ENCODE measurements at places on chromosomes 2 and 18. TPM values are rescaled to one million over a fixed set of nuclear protein-coding genes. Genes with fewer than 3 reads are reported as not detected.
A peak's percentile ranks its signal among the peaks of the same experiment; 100 is the strongest.

DNA sequence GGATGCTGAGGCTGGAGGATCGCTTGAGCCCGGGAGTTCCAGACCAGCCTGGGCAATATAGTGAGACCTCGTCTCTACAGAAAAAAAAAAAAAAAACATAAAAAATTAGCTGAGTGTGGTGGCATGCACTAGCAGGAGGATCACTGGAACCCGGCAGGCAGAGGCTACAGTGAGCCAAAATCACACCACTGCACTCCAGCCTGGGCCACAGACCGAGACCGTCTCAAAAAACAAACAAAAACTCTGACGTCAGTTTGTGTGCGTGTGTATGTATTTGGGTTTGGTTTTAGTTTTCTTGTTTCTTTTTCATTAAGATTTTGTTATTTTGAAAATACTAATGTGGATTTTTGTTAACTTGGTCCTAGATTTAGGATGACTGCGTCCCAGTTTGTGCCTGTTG lies 19.0 kb downstream of the CEP68 start:
- DNase-seq = no peak

- no peak for DNase-seq
Observed at GRCh38 chr18:67363694-67364093, 152.8 kb downstream of the DSEL start.

GRCh38 chr2:150465703-150466569 lies 21.5 kb downstream of the RND3 start:
- no peak for DNase-seq

DNA sequence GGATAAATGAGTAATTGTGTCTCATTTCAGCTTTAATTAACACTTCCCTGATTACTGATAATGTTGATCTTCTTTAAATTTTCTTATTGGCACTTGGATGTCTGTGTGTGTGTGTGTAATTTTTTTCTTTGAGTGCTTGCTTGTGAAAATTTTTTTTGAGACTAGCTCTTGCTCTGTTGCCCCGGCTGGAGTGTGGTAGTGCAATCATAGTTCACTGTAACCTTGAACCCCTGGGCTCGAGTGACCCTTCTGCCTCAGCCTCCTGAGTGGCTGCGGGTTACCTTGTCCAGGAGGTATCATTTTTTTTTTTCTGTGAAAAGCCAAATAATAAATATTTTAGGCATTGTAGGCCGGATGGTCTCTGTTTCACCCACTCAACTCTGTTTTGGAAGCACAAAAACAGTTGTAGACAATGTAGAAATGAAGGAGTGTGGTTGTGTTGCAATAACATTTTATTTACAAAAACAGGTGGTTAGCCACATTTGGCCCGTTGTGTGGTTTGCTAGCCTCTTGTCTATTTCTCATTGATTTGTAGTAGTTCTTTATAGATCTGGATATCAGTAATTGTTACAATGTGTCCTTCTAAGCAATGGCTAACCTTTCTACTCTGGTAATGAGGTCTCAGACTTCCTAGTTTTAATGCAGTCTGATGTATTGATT lies 7.9 kb downstream of the IL1RL2 start:
- no peak for DNase-seq

GRCh38 chr2:104844807-104845551 lies 8.9 kb upstream of the POU3F3 start:
- DNase-seq = peak; percentile 88

GRCh38 chr2:37619959-37620300 lies 51.5 kb downstream of the CDC42EP3 start:
- DNase-seq = no peak

DNA sequence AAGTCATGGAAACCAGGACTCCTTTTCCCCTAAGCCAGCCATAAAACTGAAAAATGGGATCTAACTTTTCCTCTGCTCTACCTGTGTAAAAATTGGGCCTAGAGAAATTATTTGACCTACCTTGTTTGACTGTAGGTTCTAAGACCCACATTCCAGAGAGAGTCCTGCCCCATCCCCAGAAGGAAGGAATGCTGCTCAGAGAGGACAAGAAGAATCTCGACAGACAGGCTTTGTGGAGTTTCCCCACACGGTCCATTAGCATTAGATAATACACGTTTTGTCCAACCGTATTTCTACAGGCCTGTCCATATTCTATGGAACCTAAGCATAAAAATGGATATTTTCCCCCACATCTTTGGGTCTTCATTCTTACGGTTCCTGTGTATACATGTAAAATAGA lies 403.3 kb downstream of the METTL4 start:
- DNase-seq = no peak

- DNase-seq = no peak
Observed at GRCh38 chr2:107591561-107592279, 235.0 kb upstream of the RGPD4 start.

DNA sequence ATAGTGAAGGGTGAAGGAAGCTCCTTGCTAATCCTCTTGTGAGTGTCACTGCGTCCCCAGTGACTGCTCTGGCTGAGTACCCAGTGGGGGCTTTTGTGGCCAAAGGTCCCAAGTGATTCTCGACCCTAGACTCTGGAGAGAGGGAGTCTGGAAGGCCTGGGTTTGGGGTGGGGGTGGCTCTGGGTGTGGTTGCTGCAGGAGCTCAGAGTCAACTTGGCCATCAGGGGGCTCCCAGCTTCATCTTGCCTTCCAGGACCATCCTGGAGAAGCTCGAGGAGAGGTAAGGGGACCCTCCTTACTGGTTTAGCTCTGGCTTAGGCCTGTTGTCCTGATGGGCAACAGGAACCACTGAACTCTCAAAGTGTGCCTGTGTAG lies 592 bp downstream of the PSD4 start:
- DNase-seq = no peak

- DNase-seq = no peak
Observed at GRCh38 chr18:22728481-22729105, 204.5 kb upstream of the RBBP8 start.

DNA sequence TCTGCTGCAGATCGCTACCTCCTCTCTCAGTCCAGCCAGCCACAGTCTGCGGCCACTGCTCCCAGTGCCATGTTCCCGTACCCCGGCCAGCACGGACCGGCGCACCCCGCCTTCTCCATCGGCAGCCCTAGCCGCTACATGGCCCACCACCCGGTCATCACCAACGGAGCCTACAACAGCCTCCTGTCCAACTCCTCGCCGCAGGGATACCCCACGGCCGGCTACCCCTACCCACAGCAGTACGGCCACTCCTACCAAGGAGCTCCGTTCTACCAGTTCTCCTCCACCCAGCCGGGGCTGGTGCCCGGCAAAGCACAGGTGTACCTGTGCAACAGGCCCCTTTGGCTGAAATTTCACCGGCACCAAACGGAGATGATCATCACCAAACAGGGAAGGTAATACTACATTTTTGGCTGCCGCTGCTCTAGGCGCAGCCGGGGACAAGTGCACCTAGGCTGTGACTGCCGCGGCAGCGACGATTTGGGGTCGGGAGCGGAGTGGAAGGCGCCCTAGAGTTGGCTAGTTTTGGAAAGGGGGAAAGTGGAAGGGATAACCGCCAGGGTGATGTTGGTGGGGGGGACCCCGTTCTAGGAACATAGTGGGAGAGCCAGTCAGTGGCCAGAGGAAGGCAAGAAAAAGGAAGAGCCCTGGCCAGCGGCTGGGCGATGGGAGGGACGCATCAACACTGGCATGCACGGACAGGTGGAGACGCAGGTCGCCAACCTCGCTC lies 776 bp downstream of the TBR1 start:
- peak; percentile 76 for DNase-seq

DNA sequence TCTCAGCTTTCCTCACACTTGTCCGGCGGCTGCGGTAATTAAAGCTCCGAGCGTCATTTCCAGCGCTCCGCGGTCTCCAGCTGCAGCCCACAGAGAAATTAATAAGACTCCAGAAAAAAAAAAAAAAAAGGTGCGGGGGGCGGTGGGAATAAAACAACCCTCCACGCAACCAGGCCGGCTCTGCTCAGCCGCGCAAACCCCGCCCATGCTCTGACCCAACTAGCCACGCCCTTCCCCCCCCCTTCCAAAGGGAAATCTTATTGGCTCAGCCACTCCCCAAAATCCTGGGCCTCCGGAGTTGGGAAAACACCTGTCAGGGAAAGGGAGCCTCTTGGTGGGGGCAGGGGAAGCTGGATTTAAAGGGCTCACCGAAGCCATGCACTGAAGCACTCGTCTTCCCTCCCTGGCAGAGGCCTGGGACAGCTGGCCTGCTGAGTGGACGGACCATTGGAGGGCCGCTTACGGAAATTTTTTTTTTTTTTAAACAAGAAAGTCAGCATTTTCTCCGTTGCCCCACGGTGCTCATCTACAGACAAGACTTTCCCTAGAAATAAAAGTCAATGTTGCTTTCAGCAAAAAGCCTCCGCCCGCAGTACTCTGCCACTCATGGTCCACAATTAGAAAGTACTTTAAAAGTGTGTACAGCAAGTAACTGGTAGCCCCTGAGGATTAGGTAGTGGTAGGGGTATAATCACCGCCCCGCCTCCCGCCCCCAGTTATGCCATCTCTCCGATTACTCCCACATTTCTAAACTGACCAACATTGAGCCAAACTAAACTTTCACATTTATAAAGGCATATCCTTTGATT lies 674 bp upstream of the ERBB4 start:
- DNase-seq = peak; percentile 91

GRCh38 chr2:52454962-52455361 lies 1312.6 kb upstream of the CHAC2 start:
- DNase-seq = no peak

GRCh38 chr2:138115666-138116065 lies 151.4 kb downstream of the HNMT start:
- no peak for DNase-seq

- DNase-seq = no peak
Observed at GRCh38 chr18:58565021-58565420, 63.9 kb downstream of the ALPK2 start.

DNA sequence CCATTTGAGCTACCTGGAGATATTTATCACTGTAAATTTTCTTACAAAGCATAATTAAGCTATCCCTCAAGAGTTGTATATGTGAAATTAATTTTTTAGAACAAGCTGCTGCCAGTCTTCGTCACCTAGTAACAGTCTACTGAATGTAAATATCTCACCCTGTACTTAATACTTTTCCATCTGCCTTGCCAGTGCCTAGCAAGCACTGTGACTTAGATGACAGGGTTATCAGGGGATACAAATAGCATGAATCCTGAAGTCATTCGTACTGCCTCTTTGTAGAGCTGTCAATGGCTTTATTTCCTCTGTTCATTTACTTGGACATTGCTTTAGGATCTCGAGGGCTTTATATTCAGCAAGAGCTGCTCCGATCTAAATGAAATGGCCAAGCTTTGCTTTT lies 763.6 kb downstream of the ADCYAP1 start:
- DNase-seq = no peak

DNA sequence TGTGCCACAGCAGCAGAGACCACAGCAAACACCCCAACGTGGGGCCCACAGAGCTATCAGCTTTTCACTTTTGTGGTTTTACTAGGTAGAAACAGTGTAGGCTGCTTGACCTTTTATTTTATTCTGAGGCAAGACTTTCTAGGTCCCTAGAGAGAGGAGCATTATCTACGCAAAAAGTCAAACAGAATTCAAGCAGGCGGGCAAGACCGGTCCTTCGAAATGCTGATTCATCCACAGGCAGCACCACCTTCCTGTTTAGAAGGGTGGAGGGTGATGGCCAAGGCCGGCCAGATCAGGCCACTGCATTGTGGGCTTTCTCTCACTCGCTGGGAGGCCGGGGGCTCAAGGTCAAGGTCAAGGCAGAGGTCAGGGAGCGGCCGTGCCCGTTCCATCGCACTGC lies 573.0 kb downstream of the GALR1 start:
- no peak for DNase-seq

- DNase-seq = no peak
Observed at GRCh38 chr18:57744211-57744694, 58.9 kb downstream of the ATP8B1 start.

- DNase-seq = peak; percentile 39
Observed at GRCh38 chr2:120658042-120658769, 77.5 kb upstream of the GLI2 start.

DNA sequence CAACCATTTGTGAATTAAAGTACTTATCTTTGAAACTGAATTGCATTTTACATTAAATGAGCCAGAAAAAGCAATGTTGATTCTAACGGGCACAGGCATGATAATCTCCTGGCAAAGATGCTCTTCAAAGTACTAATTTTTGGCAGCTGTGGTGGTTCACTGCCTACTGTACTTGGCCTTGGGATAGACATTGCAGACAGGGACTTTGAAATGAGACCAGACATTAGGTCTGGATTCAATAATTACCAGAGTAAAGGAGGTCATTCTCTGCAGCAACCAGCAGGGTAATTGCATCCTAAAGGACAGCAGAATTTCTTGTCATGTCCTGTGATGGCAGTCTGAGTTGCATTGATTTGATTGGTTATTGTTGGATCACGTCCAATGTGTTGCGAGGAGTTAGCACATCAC lies 986.5 kb downstream of the TDRD15 start:
- no peak for DNase-seq

DNA sequence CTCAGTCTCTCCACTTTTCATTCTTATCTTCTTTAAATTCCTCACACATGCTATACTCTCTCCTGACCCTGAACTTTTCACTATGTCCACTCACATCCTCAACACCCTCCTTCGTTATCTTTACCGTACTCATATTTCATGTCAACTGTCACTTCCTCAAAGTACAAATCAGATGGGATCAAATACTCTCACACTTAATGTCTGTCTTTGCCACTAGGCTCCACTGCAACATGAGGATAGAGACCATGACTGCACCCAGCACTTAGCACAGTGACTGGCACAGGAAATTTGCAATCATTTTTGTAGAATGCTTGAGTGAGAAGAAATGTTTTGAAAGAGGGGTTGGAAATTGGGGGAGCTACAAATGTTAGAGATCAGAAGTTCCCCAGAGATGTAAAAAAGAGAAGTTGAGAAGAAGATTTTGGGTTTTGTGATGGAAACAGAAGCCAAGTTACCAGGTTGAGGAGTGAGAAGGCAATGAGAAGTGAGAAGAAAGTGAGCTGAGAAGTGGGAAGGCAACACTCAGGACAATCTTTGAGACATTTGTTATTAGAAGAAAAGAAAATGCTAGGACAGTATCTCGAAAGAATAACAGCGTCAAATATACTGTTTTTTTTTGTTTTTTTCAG lies 87.0 kb downstream of the CCDC141 start:
- DNase-seq = no peak

GRCh38 chr2:80035749-80036285 lies 268.7 kb downstream of the LRRTM1 start:
- no peak for DNase-seq

DNA sequence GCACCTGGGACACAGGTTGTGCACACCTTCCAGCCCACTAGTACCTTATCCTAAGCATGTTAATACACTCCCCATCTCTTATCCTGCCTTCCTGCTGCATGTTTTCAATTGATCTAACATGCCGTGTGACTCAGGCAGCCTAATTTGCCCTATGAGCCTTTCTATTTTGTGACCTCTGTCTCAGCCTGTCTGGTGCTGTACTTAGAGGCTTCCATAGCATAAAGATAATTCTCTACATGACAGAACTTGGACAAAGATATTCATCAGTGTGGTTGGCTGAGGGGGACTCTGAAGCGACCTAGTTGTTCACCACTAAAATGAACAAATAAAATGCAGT lies 8.6 kb upstream of the TMEM37 start:
- no peak for DNase-seq

- DNase-seq = no peak
Observed at GRCh38 chr2:113925884-113926283, 36.0 kb downstream of the ACTR3 start.

Gene B4GALT6
- 47.8 TPM for total RNA-seq

Gene CCDC68
- 0.80 TPM for total RNA-seq

Gene CHRNG
- total RNA-seq = not detected

Gene ATRAID
- 145 TPM for total RNA-seq

Gene EVA1A
- 1.2 TPM for total RNA-seq

Gene PLGLB1
- 2.3 TPM for total RNA-seq

Gene LONRF2
- total RNA-seq = 0.84 TPM

Gene OR6B2
- not detected for total RNA-seq

Gene LDAH
- 28.7 TPM for total RNA-seq

Gene C2orf78
- not detected for total RNA-seq

Gene TMEM185B
- total RNA-seq = 23.5 TPM

Gene RFX8
- total RNA-seq = not detected
